ENCODE measurements at places on chromosomes 7 and 10. TPM values are rescaled to one million over a fixed set of nuclear protein-coding genes. Genes with fewer than 3 reads are reported as not detected.

The NCF1 gene
- 8.1 TPM for polyA plus RNA-seq

The PRPS1L1 gene
- not detected for polyA plus RNA-seq

The ASB10 gene
- polyA plus RNA-seq, result not detected

The MYPN gene
- polyA plus RNA-seq, result not detected

DNA sequence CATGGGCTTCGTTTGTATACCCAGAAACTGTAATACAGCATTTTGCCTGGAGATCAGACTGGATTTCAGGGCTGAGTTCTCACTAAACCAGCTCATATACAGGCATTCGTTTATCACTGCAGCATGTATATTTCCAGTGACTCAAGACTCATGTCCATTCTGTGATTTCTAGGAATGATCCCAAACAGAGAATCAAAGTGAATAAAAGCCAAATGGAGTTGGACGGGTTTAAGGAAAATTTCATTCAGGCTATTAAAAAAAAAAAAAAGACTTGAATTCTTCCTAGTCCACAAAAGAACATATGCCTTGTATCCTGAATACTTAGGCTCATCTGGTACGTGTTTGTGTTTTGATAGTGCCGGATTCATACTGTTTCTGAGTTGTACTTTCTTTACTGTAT is 46.8 kb downstream of the TET1 start:
- H3K4me1 ChIP-seq, result peaks cover 11% of the 10 kb centered on the region
- no peaks in the 10 kb centered on the region for H3K36me3 ChIP-seq
- no peak overlapping the region for H3K27ac ChIP-seq
- DNase-seq, result no peak

GRCh38 chr7:121023194-121023593 is 34.7 kb downstream of the CPED1 start:
- no peaks in the 10 kb centered on the region for H3K27me3 ChIP-seq
- DNase-seq, result no peak
- H3K27ac ChIP-seq, result no peak overlapping the region
- no peaks in the 10 kb centered on the region for H3K36me3 ChIP-seq
- H3K4me1 ChIP-seq, result no peaks in the 10 kb centered on the region
- no peak overlapping the region for H3K4me3 ChIP-seq

DNA sequence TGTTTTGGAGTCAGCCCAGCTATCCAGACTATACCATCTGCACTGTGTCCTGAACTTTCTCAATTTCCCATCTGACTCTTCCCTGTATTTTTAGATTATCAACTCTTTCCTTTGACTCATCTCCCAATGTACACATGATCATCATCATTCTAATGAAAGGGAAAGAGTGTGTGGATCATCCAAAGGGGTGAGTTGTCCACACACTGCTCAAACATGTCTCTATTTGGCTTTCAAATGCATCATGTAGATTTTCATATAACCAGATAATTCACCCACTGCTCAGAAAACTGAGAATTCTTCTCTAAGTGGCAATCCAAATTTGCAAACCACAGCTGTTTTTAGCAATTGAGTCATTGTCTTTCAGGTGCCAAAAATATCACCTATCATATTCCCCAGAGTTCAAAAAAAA is 190.2 kb upstream of the HPS1 start:
- H3K27me3 ChIP-seq, result no peaks in the 10 kb centered on the region
- no peaks in the 10 kb centered on the region for H3K4me1 ChIP-seq
- no peak for DNase-seq
- no peaks in the 10 kb centered on the region for H3K36me3 ChIP-seq

DNA sequence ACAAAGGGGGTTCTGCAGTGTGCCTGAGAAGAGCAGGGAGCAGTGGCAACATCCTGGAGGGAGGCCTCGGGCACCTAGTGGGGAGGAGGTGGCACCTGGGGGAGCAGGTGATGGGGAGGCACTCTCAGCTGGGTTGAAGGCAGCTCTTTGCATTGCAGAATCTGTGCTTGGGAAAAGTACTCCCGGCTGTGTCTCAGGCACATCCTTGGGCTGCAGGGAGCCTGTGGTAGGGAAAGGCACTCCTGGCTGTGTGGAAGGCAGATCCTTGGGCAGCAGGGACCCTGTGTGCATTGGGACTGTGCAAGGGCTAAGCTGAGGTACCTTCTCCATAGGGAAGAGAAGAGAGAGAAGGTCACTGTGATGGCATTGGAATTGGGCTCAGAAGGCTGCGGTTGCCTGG is 52.8 kb upstream of the ANTXRL start:
- H3K27me3 ChIP-seq, result no peaks in the 10 kb centered on the region
- no peak for DNase-seq
- no peak overlapping the region for H3K4me3 ChIP-seq
- H3K27ac ChIP-seq, result no peak overlapping the region
- H3K4me1 ChIP-seq, result no peaks in the 10 kb centered on the region
- peaks cover 3% of the 10 kb centered on the region for H3K36me3 ChIP-seq

- H3K27me3 ChIP-seq, result no peaks in the 10 kb centered on the region
- H3K27ac ChIP-seq, result no peak overlapping the region
- DNase-seq, result no peak
- no peaks in the 10 kb centered on the region for H3K4me1 ChIP-seq
These were observed 75.9 kb downstream of the SH2D4B start for GRCh38 chr10:80613466-80614170.

DNA sequence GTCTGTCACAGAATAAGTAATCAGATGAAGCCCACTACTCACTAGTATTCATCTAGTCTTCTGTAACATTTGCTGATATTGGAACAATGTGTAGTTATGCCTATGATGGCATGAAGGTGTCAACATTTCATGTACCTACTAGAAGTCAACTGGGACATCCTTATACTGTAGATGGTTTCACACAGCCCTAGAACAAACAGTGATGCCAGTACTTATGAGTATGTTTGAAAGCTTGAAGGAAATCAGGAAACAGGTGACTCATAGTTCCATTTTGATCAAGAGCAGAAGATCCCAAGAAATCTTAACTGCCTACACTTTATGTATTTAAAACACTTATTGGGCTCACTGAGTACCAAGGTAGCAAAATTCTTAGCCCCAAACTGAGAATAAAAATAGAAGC is 1519.6 kb downstream of the REEP3 start:
- no peaks in the 10 kb centered on the region for H3K36me3 ChIP-seq
- H3K4me3 ChIP-seq, result no peak overlapping the region
- no peak overlapping the region for H3K27ac ChIP-seq
- no peaks in the 10 kb centered on the region for H3K27me3 ChIP-seq

DNA sequence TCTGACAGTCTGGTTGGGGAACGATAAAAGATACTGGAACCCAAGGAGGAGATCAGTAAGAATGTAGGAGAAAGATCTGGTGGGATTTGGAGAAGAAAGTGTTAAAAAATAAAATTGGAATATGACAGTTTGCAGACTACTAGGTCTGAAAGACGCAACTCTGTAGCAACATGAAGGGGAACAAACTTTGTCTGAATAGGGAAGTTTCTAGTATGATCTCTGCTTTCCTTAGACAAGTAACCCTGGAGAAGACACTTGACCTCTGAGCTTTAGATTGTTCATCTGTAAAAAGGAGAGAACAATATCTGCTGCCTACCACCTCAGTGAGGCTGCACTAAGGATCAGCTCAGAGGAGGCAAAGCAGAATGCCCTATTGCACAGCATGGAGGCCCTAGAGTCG is 3.0 kb upstream of the PRSS1 start:
- H3K27me3 ChIP-seq, result no peaks in the 10 kb centered on the region
- H3K27ac ChIP-seq, result no peak overlapping the region
- no peaks in the 10 kb centered on the region for H3K4me1 ChIP-seq
- no peaks in the 10 kb centered on the region for H3K36me3 ChIP-seq
- no peak overlapping the region for H3K4me3 ChIP-seq
- no peak for DNase-seq

GRCh38 chr7:34036051-34036920 is 130.9 kb downstream of the BMPER start:
- no peaks in the 10 kb centered on the region for H3K4me1 ChIP-seq
- H3K36me3 ChIP-seq, result no peaks in the 10 kb centered on the region
- H3K4me3 ChIP-seq, result no peak overlapping the region
- DNase-seq, result no peak
- H3K27ac ChIP-seq, result no peak overlapping the region

DNA sequence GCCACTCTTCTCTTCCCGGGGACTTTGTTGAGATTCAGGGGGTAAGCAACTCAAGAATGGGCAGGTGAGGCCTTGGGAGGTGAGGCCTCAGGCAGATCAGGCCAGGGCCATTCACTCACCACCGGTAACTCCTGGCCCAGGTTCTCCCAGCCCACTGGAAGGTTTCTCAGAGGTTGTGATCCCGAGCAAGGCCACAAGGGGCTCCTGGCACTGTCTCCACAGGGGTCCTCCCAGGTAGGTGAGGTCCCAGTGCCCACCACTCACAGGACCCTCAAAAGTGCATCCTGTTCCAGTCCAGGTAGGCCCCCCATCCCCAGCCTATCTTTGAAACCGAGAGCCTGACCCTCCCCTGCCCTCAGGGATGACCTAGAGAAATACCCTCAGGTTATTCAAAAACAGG is 236.1 kb downstream of the BUB3 start:
- H3K27me3 ChIP-seq, result no peaks in the 10 kb centered on the region
- H3K4me1 ChIP-seq, result no peaks in the 10 kb centered on the region
- DNase-seq, result no peak
- H3K36me3 ChIP-seq, result no peaks in the 10 kb centered on the region
- H3K4me3 ChIP-seq, result no peak overlapping the region
- H3K27ac ChIP-seq, result no peak overlapping the region

GRCh38 chr7:94028768-94029167 is 24.6 kb upstream of the BET1 start:
- no peaks in the 10 kb centered on the region for H3K36me3 ChIP-seq
- DNase-seq, result no peak
- no peaks in the 10 kb centered on the region for H3K27me3 ChIP-seq
- H3K4me3 ChIP-seq, result no peak overlapping the region
- no peak overlapping the region for H3K27ac ChIP-seq
- no peaks in the 10 kb centered on the region for H3K4me1 ChIP-seq

DNA sequence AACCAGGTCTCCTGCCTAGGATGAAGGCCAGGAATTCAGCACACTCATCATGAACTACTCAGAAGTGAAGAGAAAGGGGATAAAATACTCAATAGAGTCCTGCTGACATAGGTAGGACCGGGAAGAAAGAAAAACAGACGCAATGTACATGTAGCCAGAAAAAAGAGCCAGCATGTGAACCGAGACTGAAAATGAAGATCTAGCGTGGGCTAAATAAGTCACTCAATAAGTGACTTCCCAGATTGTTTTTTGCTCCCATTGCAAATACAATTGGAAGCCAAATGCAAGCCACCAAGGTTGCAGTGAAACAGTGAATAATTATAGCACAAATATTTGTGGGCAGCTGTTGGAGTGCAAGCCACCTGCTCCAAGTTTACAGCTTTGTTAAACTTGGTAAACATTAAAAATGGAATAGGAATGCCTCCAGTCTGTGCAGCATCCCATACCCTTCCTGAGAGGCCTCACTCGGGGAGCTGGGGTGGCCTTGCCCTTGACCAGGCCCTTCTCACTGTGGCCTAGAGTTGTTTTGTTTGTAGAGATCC is 34.7 kb upstream of the HPS1 start:
- no peak for DNase-seq
- no peak overlapping the region for H3K4me3 ChIP-seq
- H3K27me3 ChIP-seq, result no peaks in the 10 kb centered on the region
- no peak overlapping the region for H3K27ac ChIP-seq
- H3K36me3 ChIP-seq, result no peaks in the 10 kb centered on the region
- peaks cover 5% of the 10 kb centered on the region for H3K4me1 ChIP-seq

DNA sequence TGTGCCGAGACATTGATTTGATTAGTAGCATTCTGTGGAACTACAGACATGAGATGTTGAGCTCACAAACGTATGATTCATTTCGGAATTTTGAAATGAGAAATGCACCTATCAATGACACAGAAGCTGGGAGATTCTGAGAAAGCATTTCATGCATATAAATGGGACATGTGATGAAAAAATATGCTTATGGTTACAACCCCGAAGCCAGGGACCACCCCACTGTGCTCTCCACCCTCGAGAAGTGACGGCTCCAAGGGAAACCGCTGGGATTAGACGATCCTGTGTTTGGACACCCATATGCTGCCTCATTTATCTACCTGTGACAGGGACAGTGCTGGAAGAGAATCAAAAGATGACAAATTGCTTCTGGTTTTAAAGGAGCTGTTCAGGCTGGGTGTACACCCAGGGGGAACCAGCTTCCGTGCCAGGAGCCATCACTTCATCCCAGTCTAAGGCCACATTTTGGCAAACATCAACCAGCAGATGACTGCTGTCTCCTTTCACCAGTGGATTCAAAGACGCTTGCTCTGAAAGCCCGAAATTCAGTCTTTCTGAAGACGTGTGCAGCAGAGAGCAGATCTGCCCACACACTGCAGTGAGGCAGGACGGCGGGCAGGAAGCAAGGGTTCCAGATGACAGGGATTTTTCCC is 109.9 kb downstream of the ATXN7L1 start:
- no peaks in the 10 kb centered on the region for H3K36me3 ChIP-seq
- H3K27ac ChIP-seq, result no peak overlapping the region
- no peaks in the 10 kb centered on the region for H3K27me3 ChIP-seq
- peaks cover 9% of the 10 kb centered on the region for H3K4me1 ChIP-seq
- H3K4me3 ChIP-seq, result no peak overlapping the region

DNA sequence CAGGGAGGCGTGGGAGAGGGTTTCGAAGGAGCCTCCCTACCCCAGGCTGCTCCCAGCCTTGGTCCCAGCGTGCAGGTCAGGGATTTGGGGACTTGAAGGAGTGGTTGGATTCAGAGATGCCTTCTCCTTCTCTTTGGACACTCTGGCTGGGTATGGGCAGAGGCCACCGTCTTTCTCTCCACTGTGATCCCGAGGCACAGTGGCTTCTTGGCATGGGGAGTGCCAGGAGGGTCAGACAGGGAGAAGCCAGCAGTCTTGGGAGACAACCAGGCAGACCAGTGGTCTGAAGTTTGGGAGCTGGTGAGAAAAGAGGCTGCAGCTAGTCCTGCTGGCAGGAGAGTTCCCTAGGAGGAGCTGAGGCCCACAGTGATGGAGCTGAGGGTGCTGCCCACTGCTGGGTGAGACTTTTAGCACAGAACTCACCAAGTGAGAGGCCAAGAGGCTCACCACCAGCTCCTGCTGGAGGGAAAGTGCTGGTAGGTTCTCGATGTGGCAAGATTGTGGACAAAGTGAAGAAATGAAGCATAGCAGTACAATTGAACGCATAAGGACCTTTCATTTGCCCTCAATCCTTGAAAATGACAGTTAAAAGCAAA is 35.2 kb upstream of the WDFY4 start:
- DNase-seq, result no peak
- no peak overlapping the region for H3K4me3 ChIP-seq
- no peaks in the 10 kb centered on the region for H3K4me1 ChIP-seq
- H3K27me3 ChIP-seq, result no peaks in the 10 kb centered on the region
- no peaks in the 10 kb centered on the region for H3K36me3 ChIP-seq
